ENCODE measurements at places on chromosomes 3 and 15.

GRCh38 chr3:46191730-46192129 is 16.4 kb downstream of the CCR1 start:
- DNase-seq = no peak

DNA sequence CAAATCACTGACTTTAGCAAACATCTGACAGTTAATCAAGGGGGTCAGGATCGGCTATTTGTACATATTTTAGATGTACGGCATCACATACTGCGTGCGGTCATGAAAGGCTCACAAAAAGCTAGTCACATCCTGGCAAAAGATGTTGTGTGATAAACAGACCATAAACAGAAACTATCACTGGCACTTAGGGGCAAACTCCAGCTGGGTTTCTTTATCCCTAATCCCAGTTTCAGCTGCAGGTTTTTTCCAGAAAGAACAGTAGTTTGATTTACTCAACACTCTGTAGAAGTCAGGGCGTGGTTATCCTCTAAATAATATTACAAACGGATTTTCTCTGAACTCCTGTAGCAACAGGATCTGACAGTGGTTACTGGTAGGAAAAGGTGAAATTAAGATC is 112.4 kb upstream of the BHLHE40 start:
- DNase-seq = no peak

- no peak for DNase-seq
Observed at GRCh38 chr3:11438646-11439045, 166.4 kb downstream of the ATG7 start.

DNA sequence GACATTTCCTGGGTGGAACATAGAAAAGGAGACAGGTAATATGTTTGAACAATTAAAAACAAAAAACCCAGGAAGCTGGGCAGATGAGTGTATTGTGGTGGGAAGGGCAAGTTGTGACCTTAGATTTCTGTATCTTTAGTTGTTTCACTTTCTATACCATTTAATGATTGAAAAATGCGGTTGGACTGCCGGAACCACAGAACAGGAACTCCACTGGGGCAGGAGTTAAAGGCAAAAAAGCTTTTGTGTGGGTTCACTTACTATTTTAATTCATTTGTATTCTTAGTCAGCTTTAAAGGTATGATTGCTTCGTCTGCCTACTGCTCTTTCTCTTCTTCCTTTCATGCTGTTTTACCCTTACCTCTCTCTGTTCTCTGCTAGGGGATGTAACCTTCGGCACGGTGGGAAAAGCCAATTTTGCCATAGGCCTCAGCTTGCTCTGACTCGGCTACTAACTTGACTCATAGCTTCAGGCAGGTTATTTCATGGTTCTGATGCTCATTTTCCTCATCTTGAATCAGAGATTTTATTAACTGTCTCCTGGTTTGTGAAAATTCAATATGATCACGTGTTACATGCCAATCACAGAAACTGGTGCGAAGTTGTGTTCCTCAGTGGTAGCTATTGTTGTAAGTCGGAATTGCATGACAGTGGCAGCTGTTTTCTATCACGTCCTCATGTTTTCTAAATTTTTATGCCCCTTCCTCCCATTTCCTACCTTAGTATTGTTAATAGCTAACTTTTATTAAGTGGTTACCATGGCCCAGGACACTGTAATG is 1.6 kb upstream of the MCTP2 start:
- peak; percentile 16 for DNase-seq

DNA sequence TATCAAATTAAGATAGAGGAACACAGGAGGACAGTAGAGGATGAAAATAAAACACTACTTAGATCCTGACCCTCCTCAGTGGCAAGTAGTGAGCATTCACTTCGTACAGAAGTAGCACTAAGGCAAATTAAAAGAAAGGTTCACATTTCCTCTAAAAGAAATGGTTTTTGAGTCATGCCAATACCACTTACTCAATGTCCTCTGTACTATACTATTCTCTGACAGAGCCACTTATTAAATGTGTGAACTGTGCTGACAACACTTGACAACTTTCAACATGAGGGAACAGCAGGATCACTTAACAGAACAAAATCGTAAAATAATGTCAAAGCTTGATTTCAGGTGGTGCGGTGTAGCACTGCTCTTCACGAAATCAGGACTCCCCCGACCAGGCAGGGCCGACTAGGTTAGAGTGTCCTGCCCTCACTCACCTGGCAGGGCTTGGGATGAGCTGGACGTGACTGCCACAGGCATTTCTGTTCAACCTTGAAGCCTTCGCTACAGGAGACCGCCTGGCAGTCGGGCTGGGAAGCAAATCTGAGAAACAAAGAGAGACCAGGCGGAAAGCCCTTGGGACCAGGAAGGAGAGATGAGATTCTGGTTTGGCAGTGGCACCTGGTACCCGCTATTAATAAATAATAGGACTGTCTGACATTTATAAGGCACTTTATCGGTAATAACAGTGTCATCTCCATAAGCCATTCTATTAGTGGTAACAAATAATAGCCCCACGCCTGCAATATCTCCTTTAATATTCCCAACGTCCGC is 611 bp upstream of the SLC27A2 start:
- no peak for DNase-seq

GRCh38 chr3:14345496-14346150 is 56.8 kb upstream of the SLC6A6 start:
- no peak for DNase-seq

DNA sequence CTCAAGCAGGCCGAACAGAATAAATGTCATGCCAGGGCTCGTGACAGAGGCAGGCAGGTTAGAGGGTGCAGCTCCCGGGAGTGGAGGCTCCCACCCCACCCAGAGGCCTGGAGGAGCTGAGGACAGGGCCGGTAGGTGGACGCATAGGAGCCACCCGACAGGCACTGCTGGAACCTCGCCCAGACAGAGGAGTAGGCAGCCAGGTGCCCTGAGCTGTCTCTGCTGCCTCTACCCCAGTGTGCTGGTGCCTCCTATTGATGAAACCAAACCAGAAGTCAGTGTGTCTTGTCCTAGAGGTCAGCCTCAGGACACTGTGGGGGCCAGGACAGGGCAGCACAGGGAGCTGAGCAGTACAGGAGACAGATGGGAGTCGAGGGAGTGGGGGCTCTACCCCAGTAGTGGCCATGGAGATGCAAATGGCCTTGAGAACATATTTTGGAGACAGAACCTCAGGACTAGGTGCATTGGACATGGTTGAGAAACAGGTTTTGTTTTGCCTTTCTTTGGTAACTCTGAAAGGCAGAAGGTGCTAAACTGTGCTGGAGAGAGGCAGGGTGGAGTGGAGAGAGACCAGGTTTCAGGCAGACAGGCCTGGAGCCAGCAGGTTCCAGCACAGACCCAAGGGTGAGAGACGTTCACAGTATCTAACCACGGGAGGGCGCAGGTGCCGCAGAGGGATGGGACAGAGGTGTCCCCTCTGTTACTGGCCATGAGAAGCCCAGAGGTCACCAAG is 15.4 kb upstream of the KLF15 start:
- no peak for DNase-seq

- DNase-seq = no peak
Observed at GRCh38 chr3:151213881-151214280, 10.9 kb upstream of the GPR171 start.

DNA sequence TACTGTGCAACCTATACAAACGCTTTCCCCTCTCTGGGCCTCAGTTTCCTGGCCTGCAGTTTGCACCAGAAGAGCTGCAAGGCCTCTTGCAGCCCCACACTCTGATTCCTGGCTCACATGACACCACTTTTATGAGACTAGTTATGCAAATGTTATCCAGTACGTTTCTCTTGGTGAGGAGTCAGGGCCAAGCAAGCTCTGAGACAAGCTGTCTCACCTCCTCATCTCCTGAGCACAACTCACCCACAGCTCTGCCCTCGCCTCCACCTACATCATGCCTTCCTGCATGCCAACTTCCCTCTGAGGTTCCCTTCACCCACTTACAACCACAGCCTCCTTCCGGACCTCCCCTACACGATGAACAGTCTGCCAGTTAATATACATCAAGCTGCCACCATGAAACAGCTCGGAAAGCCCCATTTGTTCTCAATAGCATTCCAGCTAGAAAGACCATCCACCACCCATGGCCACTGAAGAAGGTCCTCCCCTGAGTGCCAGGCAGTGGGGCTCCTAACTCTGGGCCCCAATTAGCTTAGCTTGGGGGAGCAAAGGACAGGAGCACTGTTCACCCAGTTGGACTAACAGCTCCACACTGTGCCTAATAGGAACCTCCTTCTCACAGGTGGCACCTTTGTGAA is 25.0 kb downstream of the CRYGS start:
- peak; percentile 24 for DNase-seq

- DNase-seq = no peak
Observed at GRCh38 chr3:154061001-154061370, 60.2 kb upstream of the ARHGEF26 start.

DNA sequence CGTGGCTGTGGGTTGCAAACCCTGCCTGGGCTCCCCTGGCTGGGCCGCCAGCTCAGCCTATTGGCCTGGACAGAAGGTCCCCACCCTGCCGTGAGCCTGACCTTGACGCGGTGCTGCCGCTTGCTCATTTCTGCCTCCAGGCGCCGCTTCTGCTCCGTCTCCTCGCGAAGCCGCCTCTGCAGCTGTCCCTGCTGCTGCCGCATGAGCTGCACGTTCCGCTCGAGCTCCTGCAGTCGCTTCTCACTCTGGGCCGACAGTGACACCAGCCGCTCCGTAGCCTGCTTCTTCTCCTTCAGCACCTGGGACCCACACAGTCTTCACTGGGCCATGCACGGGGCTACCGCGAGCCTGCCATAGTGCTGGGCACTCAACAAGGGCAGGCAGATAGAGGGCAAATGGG is 21.7 kb downstream of the KIF7 start:
- no peak for DNase-seq

DNA sequence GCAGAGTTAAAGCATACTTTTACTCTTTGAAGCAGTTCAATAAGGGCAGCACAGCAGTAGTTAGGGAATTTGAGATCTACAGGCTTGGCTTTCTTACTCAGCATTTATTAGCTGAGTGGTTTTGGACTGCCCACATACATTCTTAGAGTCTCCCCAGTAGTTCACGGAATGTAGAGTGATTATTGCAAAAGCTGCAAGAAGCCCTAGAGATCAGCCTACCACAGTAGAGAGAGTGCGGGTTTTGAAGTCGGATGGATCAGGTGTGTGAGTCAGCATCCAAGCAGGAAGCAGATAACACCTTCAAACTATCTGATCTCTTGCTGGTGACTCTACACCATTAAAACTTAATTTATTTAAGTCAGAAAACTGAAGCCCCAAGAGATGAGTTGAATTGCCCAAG is 171.9 kb downstream of the SYNPR start:
- no peak for DNase-seq

DNA sequence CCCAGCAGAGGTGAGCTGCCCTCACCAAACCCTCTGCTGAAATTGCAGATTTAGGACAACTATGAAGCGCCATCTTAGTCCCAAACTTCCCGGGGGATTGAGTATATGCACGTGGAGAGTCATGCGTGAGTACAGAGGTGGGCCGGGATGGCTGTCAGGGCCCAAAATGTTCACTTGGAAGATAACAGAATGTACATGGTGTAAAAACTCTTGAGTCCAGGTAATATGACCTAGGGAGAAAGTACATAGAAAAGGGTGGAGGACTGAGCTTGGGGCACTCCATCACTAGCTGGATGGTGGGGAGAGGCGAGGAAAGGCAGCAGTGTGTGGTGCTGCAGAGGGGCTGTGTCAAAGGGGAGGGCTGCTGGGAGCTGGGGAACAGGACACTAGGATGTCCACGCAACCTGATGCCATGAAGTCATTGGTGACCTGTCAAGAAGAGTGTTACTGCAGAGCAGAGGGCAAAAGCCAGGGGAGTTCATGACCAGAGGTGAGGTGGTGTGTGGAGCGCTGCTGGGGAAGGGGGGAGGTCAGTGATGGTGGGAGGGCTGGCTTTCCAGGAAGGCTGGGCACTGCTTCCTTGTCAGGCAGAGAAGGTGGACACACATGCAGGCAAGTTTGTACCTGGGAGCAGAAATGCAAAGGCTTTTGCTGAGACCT is 236.2 kb upstream of the LYSMD4 start:
- no peak for DNase-seq

GRCh38 chr3:13567684-13568514 is 19.0 kb downstream of the FBLN2 start:
- no peak for DNase-seq

DNA sequence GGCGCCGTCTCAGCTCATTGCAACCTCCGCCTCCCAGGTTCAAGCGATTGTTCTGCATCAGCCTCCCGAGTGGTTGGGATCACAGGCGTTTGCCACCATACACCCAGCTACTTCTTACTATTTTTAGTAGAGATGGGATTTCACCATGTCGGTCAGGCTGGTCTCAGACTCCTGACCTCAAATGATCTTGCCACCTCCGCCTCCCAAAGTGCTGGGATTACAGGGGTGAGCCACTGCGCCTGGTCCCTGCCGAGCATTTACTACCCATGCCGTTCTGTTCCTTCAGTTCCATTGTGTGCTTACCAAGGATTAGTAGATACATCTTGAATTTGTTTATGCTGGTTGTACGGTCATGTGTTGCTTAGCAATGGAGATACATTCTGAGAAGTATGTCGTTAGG is 10.3 kb downstream of the CHD2 start:
- DNase-seq = no peak

DNA sequence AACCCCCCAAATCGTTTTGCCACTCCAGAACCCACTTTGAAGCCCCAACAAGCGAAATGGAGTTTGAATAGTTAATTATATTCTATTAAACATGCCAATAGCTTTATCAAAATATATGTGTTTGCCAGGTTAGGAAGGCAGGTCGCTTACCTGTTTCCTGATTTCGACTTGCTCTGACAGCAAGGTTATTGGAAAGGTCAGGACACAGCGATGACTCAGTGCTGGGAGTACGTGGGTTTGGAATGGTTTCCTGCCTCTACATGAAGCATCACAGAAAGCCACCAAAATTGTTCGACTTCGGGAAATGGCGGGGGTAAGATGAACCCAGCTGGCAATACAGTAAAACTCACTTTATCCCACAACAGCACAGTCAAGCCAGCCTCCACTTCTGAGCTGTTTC is 135.6 kb upstream of the ABI3BP start:
- no peak for DNase-seq

DNA sequence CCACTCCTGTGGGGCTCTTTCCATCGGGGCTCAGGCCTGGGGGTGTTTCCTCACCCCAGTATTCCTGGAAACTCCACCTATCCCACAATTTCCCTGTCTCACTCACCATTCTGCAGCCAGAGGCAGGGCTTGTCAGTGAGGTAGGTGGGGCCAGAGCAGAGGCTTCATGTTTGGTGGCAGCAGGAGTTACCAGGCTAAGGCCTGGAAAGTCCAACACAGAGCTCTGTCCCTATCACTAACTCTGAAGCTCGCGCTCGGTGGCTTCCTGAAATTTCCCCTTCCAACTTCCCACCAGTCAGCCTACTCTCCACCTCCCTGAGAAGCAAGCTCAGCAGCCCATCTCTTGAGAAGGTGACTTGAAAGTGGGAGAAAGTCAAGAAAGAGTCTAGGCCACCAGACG is 44.2 kb downstream of the CDC25A start:
- no peak for DNase-seq

GRCh38 chr3:126939338-126939718 is 43.6 kb upstream of the PLXNA1 start:
- no peak for DNase-seq

DNA sequence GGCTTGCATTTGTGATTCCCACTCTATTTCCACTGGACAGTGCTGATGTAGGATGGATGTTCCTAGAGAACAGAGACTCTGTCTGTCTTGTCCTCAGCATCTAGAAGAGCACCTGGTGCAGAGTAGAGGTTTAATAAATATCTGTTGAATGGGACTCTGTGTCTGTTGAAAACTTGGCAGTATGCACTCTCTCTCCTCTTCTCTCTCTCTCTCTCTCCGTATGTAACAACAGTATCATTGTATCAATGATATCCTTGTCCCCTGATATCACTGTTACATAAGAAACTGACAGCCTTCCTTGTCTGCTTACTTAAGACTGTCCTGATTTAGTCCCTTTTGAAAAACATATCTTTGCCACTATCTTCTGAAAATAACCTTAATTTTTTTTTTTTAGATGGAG is 24.3 kb upstream of the MGLL start:
- DNase-seq = no peak
